ENCODE measurements at places on chromosomes 13 and 19.

- no peak for DNase-seq
Measured at GRCh38 chr19:5298471-5298901, 42.1 kb downstream of the PTPRS start.

GRCh38 chr19:42088471-42089190 is 12.7 kb downstream of the ZNF574 start:
- DNase-seq: no peak

- no peak for DNase-seq
Measured at GRCh38 chr19:23996549-23996948, 81.9 kb downstream of the ZNF726 start.

GRCh38 chr13:34347784-34348573 is 530.0 kb downstream of the RFC3 start:
- peak; percentile 81 for DNase-seq

DNA sequence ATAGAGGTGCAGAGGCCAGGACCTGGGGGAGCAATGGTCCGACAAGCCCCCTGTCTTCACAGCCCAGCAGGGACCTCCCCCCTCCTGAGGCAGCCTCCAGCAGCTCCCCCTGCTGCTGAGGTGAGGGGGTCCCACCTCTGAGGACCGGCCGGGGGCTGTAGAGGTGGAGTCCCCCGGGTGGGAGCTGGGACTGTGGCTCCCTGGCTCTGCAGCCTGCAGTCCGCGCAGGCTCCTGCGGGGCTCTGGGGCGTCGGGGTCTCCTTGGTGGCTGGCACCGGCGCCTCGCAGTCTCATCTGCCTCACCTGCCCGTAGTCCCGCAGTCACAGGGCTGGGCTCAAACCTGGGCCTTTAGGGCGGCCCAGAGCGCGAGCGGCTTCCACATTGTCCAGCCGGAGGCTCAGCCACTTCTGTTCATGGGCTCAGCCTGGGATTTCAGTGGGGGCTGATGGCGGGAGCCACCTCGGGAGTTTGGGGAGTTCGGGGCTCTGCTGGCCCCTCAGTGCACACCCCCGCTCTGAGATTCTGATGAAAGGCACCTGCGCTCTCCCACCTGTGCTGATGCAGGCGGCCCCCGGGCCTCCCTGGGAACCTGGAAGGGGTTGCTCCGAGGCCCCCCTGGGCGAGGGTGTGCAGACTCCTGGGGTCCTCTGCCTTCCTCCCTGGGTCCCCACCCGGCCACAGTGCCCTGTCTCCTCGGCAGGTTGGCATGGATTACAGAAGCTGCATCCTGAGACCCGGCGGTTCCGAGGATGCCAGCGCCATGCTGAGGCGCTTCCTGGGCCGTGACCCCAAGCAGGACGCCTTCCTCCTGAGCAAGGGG is 7.0 kb upstream of the ZNF554 start:
- DNase-seq: no peak

DNA sequence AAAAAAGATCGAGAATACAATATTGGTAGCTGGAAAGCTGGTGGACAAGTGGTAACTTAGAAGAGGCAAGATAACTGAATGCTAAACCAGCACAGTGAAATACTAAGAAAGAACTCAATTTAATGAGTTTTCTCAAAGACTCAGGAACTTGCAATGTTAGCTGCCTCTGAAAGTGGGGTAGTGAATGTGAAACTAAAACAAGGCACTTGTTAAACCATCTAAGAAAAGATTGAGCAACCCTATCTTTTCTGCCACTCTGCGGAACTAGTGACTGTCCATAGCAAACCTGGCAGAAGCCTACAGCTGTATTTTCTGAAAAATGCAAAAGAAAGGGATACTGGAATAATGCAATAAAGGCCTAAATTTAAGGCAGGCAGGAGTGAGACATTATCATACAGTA is 1574.4 kb upstream of the PRR20A start:
- DNase-seq: no peak

GRCh38 chr13:46607768-46608564 is 55.0 kb downstream of the LRCH1 start:
- no peak for DNase-seq

DNA sequence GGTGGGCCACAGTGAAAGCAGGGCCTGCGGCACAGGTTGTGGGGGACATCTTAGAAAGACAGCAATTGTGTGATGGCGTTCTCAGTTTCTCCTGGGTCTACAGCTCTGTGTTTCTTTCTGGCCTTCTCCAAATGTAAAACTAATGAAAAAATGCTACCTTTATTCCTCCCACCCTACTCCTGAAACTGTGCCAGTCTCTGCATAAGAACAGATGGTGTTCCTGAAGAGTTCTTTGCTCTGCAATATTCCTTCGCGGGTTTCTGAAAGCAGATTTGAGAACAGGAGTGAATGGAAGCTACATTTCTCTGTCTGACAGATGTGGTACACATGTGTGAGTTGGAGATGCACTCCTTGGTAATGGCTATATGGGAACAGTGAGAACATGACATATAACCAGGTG is 18.0 kb upstream of the LRCH1 start:
- no peak for DNase-seq

DNA sequence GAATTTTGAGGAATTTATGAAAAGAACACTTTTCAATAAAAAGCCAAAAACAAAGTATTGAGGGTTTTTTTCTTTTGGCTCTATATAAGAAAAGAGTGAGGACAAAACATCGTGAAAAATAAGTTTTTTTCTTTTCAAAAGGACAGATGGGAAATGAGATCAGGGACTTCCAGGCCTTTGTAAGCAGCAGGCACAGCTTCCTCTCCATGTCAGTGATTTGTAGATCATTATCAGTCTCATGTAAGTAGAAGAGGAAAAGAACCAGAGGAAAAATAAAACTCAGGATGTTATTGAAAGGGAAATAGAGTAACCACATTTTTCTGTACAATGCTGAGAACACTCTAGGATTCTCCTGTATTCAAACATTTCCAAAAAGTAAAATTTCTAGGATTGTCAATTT is 29.9 kb downstream of the DOCK9 start:
- no peak for DNase-seq

DNA sequence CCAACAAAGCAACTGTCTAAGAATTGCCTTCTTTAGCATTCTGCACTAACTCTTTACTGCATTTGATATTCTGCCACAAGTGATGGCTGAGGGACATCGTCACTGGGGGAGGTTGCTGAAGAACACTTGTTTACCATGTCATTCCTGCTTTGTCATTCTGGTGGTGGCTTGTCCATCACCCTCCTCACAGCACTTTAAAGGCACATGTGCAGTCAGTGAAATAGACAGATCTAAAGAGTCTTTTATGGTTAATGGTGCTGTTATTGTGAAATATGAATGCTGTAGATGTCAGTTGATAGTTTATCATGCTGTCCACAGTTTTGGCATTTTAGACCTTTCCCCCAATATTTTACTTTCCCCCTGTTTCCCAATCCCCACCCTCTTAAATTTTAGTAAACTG is 120.9 kb upstream of the TSC22D1 start:
- no peak for DNase-seq

GRCh38 chr13:100797921-100798320 is 123.3 kb upstream of the TMTC4 start:
- no peak for DNase-seq

- DNase-seq: no peak
Measured at GRCh38 chr13:75699062-75699461, 62.9 kb downstream of the LMO7 start.

DNA sequence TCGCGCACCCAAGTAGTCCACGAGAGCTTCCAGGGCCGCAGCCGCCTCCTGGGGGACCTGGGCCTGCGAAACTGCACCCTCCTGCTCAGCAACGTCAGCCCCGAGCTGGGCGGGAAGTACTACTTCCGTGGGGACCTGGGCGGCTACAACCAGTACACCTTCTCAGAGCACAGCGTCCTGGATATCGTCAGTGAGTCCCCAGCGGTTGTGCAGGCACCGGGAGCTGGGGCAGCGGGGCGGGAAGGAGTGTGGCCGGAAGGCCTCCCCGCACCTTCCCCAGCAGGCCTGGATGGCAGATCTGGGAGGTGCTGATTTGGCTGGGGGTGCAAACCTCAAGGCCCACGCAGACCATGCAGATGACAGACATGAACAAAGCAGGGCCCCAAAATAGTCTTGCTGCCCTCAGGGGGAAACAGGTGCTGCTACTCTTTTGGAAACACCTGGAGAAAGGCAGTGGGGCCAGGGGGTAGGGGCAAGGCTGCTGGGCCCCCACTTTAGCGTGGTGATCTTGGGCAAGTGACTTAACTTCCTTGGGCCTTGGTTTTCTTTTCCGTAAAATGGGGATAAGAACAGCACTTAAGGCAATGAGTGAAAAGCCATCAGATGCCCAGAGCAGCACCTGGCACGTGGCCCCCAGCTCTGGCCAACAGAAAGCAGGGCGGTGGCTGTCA is 4.0 kb downstream of the MAG start:
- DNase-seq: no peak

- DNase-seq: no peak
Measured at GRCh38 chr13:31896427-31896826, 135.1 kb upstream of the FRY start.

DNA sequence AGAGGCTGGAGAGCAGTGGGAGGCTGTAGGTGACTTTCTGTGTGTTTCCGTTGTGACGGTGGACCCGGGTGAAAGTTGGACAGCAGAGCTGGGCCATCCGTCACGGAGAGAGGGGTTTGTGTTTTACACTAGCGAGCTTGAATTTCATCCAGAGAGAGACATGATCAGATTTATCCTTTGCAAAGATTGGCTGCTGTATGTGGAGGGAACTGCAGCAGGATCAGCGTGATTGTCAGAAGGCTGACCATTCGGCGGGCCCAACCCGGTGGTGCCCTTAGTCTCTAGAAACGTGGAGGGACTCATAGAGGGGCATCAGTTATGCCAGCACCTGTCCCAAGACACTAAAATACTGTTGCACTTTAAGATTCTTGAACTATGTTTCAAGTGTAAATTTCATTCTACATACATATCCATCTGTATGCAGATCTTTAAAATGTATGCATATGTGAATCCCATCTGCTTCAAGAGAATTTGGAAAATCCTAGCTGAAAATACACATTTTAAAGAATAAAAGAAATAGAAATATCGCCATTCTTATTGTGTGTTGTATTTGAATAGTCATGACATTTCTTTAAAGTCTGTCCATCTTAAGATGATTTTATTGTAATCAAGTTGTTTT is 7.0 kb downstream of the FAM124A start:
- DNase-seq: no peak

DNA sequence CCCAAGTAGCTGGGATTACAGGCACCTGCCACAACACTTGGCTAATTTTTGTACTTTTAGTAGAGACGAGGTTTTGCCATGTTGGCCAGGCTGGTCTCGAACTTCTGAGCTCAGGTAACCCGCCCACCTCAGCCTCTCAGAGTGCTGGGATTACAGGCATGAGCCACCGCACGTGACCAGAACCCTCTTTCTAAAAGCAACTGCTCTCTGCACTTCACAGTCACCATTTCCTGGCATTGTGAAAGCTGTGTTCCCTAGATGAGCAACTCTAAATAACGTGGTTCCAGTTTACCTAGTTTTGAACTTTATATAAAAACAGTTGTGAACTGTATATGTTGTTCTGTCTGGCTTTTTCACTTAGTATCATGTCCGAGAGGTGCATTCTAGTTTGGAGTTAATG is 152.9 kb downstream of the SIPA1L3 start:
- DNase-seq: no peak

DNA sequence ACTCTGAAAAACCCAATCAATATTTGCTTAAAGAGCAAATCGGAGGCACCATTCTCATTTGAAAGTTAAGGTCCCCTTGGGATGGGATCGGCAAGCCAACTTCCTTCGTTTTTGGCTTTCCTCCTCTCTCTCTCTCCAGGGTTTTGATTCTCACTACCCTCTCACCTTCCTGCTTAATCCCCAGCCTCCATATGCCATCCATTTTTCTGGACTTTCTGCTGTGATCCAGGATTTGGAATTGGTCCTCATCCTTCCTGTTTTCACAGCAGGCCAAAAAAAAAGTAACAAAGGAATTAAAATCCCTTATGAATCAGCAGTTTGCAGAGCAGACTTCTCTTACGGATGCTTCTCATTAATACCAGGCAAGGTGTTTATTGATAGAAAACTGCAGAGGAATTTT is 283.1 kb upstream of the TMTC4 start:
- DNase-seq: no peak

- DNase-seq: no peak
Measured at GRCh38 chr19:640161-640558, 481 bp downstream of the FGF22 start.

DNA sequence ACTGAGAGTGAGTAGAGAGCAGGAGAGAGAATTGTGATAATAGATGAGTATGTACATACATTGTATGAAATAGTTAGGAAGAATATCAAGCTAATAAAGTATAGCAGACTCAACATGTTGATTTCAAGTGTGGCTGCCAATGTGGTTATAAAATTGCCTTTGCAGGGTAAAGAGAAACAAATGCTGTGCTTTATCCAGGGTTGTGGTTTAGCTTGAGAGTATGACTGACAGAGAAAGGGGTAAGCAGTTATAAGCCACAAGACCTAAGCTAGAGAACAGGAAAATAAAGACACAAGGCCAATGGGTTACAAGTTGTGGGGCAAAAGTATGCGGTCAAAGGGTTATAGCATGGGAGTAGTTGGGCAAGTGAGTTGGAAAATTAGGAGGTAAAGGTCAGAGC is 1217.5 kb downstream of the DIAPH3 start:
- DNase-seq: no peak

DNA sequence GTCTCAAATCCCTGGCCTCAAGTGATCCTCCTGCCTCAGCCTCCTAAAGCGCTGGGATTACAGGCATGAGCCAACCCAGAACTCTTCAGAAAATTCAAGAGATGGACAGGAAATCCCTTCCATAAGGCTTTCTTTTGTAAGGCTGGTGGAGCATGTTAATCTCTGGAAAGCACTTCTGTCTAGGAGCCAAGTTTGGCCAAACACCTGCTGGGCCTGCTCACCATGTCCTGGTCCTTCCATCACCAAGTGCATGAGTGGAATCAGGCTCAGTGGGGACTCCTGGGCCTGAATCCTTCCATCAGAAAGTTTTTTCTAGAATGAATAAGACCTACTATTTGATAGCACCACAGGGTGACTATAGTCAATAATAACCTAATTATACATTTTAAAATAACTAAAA is 148.0 kb downstream of the DCLK1 start:
- no peak for DNase-seq
